ENCODE measurements at places on chromosomes 6 and 20.

DNA sequence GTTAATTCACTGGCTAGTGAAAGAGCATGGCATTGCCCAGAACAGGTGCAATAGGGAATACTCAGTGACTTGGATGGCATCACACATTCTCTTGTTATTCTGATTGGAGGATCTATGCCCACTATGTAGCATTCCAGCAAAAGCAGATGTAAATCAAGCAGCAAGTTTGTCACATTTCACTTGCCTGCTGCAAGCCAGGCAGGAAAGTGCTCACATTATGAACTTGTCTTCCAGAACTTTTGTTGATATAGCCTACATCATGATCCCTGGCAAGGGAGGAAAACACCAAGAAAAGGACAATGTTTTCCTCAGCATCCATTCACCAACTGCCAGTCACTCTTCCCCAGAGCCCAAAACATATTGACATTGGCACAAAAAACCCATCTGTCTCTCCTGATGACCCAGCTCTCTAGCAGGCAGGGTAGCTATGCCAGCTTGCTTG, 77.8 kb downstream of the ARHGAP18 start:
- DNase-seq = no peak

- no peak for DNase-seq
These were observed 180.4 kb downstream of the BTBD9 start for GRCh38 chr6:38459291-38459690.

- DNase-seq = no peak
These were observed 33.8 kb downstream of the TOX2 start for GRCh38 chr20:43948455-43948854.

DNA sequence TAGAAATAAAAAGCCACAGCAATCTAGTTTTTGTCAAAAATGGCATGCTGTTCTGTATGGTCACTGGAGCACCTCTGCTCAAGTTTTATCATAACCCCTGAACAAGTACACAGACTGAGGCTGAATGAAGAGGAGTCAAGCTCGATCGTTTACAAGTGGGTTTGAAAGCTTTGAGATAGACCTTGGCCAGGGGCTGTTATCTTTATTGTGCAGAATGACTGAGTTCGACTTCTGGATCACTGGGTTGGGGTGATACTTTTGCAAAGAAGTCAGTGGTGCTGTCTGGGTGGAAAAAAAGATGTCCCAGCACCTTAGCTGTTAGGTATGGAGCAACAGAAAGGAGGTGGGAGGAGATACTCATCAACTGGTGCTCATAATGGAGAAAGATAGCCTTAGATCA, 446.0 kb downstream of the HACE1 start:
- DNase-seq = no peak

- DNase-seq = no peak
These were observed 17.6 kb downstream of the GABRR1 start for GRCh38 chr6:89199579-89199978.
